ENCODE measurements at places on chromosomes 6 and 20.

DNA sequence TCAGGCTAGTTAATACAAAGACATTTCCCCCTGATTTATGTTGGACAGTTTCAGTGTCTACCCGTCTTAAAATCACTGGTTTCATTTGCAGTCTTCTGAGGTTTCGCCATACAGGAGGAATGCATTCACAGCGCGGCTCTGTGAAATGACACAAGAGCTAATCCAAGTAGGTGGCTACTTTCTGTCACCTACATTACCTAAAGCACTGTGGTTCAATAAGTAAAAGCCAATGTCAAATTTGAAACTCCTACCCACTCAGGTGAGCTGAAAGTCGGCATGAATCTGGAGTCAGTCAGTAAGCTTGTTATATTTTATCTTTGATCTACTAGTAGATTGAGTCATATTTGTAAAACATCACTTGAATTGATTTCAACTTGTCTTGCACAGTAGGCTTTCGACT, 370.8 kb downstream of the LAMA2 start:
- DNase-seq = no peak

- no peak for DNase-seq
Observed at GRCh38 chr20:33875534-33876026, 64.4 kb downstream of the CHMP4B start.

DNA sequence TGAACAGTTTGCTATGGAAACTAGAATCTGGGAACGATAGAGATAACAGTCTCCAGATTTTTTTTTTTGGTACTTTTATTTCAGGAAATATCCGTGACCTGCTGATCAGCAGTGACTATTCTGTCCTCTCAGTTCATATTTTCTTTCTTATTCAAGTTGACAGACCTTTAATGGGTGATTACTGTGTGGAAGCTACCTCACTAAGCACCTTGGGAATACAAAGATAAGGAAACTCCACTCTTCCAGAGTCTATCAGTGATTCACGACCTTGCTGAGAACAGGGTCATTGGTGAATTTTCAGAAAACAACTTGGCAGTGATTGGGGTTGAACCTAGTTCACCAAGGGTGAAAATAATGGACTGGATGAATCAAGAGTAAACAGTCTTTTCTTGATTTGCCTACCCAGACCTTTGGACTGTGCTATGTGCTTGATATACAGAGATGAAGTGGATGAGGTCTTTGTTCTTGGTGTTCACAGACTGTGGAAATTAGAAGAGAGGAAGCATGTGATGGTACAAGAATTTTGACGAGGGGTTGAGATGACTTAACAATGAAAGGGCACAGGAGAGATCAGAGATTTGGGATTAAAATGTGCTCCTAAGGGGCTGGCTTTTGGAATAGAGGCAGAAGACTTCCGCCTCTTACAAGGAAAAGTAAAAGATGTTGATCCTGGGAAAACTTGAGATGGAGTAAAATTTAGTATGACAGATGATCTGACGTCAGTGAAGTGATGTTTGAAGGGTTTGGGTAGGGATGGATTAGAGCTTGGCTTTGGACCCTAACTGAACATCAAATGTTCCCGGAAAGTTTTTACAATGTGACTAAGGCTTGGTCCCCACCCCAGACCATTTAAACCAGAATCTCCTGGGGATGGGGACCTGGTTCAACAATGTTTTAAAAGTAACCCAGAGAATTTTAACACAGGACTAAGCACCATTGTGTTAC, 1.2 kb downstream of the KAT14 start:
- no peak for DNase-seq

DNA sequence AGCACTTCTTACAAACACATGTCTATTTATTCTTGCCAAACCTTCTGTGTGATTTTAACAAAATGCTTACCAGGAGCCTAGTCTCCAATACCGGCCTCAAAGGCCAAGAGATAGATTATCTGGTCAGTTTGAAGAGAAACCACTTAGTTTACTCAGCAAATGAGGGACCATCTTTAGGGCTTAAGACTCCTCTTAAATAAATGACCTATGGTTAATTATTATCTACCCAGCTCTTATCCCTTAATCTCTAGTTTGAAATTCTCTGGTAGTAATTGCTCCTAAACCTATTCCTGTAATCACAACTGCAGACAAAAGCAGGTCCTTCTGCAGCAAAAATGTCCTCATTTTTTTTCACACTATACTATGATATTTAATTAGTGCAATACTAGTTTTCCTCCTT, 301.8 kb downstream of the KIF16B start:
- DNase-seq = no peak
